Iris pigment epithelial cell (primary cell): ENCODE measurements at places on chromosomes 3 and 15.

DNA sequence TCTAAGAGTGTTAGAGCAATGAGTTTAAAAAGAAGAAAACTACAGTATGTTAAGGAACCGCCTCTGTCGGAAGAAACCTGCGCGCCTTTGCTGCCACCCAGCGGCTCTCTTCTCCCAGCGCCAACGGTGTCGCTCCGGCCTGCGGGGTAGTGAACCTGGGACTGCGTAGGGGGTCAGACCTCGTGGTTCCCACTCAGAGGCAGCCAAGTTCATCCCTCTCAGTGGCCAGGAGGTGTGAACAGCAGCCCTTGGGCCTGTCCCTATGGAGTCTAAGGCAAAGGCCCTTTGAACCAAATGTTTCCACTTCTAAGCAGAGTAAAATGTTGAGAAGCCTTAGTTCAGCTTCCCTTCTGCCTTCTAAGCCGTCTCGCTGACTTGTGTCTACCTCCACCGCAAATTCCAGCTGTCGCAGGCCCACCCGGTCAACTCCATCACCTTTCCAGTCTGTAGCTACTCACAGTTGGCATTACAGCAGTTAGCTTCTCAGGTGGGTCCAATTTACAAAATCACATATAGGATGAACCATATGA lies 980 bp upstream of the RAB27A start:
- DNase-seq, result peak; percentile 84

DNA sequence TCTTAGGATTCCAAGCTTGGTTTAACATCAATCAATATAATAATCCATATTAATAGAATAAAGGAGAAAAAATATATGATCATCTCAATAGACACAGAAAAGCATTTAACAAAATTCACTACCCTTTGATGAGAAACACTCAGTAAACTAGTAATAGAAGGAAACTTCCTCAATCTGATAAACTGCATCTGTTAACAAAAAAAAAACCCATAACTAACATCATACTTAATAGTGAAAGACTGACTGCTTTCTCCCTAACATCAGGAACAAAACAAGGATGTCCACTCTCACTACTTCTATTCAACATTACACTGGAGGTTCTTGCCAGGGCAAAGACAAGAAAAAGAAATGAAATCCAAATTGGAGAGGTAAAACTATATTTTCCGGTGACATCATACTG lies 30.5 kb downstream of the LRRK1 start:
- DNase-seq, result no peak

GRCh38 chr3:12198301-12198700 lies 39.6 kb upstream of the TIMP4 start:
- DNase-seq, result peak; percentile 79

DNA sequence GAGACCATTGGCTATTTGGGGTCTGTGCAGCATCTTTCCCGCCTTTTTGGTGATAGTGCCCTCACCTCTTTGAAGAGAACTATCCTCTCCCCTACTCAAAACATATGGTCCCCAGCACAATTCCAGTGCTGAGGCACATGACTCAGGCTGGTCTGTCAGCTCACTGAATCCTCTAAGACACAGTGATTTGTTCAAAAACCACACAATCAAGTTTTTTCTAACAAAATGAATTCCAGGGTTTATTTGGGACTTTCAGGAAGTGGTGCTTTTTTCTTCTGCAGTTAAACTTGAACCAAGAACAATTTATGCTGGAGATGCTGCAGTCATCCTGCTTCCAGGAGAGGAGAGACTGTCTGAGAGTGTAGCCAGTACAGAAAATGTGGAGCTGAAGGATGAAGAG lies 142.5 kb upstream of the LMCD1 start:
- no peak for DNase-seq

- no peak for DNase-seq
Measured at GRCh38 chr3:190159902-190160435, 39.3 kb upstream of the P3H2 start.

- DNase-seq, result no peak
Measured at GRCh38 chr15:62641825-62642224, 400.7 kb upstream of the TPM1 start.

DNA sequence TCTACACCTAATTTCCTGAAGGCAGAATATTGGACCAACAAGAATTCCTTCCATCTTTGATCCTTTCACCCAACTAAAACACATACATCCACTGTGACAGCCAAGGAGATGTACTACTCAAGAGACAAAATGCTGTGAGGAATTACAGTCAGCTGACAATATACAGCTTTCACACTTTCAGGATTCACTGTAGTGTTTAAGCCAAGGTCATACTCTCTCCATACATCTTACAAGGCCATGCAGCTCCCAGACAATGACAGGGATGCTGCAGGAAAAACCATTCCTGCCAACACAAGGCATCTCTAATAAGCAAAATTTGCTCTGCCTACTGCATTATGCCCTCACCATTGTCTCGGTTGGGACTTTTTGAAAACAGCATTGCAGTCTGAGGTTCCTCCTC lies 170.7 kb downstream of the TBC1D5 start:
- no peak for DNase-seq
